Adrenal gland (tissue), 19 donors: ENCODE measurements at places on chromosomes 2 and 18. TPM values are rescaled to one million over a fixed set of nuclear protein-coding genes. Genes with fewer than 3 reads are reported as not detected.

GRCh38 chr2:112345030-112346027 is 69.9 kb downstream of the ZC3H6 start:
- no peak for DNase-seq

Gene NEU2
- not detected for polyA plus RNA-seq

Gene GCKR
- polyA plus RNA-seq: 29.4 TPM

Gene C2orf78
- polyA plus RNA-seq: not detected

DNA sequence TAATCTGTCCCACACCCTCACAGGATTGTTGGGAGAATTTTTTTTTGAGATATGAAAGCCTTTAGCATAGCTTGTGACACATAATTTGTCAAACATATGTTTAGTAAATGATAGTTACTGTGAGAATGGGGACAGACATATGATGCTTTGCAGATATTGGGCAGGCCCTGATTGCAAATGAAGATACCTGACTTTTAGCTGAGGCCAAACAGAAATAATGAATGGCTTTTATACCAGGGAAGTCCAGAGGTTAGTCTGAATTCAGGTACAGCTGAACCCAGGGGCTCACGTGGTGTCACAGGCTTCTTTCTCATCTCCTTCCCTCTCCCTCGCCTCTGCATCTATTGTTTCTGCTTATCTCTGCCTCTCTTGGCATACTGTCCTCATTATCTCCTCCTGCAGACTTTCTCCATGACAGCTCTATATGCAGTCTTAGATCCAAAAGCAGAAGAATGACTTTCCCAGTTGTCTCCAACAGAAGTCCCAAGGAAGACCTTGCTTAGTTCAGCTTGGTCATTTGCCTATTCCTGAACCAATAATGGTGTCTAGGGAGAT is 4.9 kb upstream of the WNT10A start:
- no peak for DNase-seq

GRCh38 chr2:38613126-38613848 is 10.6 kb upstream of the HNRNPLL start:
- DNase-seq: peak; percentile 46

DNA sequence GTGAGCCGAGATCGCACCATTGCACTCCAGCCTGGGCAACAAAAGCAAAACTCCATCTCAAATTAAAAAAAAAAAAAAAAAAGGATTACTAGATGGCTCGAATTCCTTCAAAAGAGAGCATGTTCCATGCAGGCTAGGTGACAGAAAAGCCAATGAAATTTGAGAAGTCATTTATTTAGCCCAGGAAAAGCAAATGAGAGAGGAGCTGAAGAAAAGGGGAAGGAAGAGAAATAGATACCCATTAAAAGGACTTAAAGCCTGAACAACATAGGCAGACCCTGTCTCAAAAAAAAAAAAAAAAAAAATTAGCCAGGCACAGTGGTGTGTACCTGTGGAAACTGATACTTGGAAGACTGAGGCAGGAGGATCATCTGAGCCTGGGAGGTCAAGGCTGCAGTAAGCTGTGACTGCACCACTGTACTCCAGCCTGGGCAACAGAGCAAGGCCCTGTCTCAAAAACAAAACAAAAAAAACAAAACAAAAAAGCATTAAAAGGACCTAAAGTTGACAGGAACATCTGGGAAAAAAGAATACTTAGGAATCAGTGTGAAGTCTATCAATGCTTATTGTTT is 11.1 kb downstream of the SEPTIN10 start:
- no peak for DNase-seq

DNA sequence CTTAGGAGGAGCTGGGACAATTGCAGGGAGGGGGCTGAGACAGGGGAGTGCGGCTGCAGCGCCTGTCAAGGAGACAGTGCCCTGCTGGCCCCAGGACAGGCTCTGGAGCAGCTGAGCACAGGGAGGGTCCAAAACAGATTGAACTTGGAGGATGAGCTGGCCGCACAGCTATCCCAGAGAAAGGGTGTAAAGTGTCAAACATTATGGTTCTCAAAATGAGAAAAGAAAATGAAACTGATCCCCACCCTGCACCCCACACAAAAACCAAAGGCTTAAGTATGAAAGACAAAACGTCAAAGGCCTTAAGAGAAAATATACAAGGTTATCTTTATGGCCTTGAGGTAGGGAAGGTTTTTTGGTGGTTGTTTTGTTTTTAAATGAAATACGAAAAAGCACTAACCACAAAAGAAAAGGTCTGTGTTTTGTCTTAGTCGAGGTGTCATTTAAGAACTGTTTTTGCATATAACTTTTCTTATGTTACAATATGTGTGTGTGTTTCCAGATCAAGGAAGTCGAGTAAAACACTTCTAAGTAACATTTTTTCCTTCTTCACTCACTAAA is 111.8 kb downstream of the HDAC4 start:
- no peak for DNase-seq

DNA sequence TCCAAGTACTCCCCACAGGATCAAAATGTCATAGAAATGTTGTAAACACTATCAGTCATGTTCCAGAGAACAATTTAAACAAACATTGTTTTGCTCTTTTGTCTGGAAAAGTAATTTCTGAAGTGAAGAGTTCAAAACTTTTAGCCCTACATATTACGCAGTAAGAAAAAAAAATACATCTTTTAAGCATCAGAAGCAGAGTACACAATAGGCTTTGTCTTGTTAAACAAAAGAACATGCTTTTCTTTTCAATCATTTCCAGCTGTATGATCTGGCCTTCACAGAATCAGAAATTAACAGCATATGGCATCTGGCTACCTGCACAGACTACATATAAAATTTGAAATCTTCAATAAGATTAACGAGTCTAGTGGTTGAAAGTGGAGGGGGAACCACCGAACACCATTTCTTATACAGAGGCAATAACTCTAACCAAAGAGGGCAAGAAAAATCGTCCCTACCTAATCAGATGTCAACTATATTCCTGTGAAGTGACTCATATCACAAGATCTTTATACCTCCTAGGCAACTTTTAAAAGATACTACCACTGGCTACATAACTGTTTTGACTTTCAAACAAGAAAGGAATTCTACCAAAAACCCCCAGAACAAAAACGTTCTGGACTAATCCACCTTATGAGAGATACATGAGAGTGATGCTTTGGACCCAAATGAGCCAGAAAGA is 149.3 kb downstream of the EXOC6B start:
- no peak for DNase-seq

DNA sequence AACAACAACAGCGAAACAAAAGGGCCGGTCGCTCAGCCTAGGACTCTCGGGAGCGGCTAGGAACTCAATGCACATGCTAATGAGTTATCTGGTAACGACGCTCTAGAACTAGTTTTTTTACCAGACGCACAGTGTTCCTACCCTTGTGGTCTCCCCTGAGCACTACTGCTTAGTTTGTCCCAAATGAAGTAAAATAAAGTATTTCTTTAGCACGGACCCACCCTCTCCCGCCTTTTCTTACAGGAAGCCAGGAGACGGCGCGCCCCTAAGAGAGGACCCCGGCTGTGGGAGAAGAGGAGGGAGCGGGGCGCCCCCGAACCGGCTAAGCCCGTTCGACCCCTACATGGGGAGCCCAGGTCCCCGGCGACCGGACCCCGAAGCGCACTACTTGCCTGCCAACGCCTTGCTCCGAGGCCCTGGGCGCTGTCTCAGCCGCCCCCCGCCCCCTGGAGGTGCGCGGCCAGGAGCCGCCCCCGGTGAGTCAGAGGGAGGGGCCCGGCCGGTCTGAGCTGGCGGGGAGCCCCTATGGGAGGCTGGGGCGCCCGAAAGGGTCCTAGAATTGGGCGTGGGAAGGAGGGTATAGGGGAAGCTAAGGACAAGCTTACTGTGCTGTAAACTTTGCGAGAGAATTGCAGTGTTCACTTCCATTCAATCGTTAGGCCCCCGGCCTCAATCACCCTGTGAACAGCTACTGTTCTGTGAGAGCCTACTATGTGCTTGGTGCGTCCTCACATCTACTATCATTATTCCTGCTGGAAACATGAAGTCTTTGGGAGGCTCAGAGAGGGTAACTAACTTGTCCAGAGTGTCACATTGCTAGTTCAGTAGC is 3.6 kb upstream of the CAPG start:
- DNase-seq: no peak

- peak; percentile 31 for DNase-seq
Observed at GRCh38 chr2:105179469-105180372, 61.8 kb upstream of the GPR45 start.

GRCh38 chr2:70705160-70705850 is 62.7 kb downstream of the ADD2 start:
- DNase-seq: no peak

DNA sequence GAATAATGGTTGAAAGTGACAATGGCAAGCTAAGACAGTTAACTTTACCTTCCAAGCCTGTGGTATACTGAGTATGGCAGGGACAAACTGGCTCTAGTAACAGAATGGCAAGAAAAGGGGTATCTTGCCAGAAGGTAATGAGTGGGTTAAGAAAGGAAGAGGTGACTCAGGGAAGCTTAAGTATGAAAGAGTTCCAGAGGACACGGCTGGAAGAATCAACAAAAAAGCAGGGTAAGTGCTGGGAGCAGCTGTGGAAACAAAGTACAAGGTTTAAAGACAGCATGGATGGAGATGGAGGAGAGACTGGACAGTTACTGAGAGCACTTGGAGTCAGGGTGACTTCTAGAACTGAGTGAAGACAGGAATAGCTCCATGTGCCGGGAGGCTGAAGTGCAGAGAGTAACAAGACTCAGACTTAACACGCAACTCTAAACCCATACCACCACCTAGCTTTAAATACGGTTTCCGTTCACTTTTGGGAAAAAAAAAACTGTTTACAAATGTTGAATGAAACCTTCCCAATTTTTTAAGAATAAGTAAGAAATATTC is 69.0 kb downstream of the REV1 start:
- no peak for DNase-seq

Gene NABP1
- 10.3 TPM for polyA plus RNA-seq

- peak; percentile 57 for DNase-seq
Observed at GRCh38 chr2:231321556-231322334, 73.8 kb upstream of the B3GNT7 start.

DNA sequence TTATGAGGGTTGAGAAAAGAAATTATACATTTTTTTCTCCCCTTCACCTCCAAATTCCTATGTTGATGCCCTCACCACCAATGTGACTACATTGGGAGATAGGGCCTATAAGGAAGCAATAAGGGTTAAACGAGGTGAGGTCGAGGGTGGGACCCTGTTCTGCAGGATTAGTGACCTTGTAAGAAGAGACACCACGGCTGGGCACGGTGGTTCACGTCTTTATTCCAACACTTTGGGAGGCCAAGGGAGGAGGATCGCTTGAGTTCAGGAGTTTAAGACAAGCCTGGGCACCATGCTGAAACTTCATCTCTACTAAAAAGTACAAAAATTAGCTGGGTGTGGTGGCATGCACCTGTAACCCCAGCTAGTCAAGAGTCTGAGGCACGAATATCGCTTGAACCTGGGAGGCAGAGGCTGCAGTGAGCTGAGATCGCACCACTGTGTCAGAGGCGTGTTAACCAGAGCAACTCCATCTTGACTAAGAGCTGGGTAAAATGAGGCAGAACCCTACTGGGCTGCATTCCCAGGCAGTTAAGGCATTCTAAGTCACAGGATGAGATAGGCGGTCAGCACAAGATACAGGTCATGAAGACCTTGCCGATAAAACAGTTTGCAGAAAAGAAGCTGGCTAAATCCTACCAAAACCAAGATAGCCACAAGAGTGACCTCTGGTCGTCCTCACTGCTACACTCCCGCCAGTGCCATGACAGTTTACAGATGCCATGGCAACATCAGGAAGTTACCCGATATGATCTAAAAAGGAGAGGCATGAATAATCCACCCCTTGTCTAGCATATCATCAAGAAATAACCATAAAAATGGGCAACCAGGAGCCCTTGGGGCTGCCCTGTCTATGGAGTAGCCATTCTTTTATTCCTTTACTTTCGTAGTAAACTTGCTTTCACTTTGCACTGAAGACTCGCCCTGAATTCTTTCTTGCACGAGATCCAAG is 77.0 kb downstream of the NCAPH start:
- no peak for DNase-seq

GRCh38 chr2:206112108-206112507 is 26.1 kb upstream of the INO80D start:
- DNase-seq: no peak

- no peak for DNase-seq
Observed at GRCh38 chr2:172456002-172456401, 28.6 kb downstream of the ITGA6 start.

DNA sequence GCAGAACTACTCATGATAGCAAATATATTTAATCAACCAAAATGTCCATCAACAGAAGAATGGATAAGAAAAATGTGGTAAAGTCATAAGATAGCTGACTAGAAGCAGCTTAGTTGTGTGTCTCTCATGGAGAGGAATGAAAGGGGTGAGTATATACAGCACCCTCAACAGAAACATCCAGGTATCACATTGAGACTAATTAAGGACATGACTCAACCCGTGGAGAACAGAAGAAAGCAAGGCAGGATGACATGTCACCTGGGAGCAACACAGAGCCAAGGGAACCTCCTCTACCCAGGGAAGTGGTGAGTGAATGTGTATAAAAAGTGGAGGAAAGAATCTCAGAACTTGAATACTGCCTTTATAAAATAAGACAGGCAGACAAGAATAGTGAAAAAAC is 1695.0 kb upstream of the CELF4 start:
- no peak for DNase-seq
